ENCODE measurements at places on chromosomes 4 and X.
A peak's percentile ranks its signal among the peaks of the same experiment; 100 is the strongest.

GRCh38 chr4:40608628-40609027 lies 21.0 kb downstream of the RBM47 start:
- no peak for DNase-seq

DNA sequence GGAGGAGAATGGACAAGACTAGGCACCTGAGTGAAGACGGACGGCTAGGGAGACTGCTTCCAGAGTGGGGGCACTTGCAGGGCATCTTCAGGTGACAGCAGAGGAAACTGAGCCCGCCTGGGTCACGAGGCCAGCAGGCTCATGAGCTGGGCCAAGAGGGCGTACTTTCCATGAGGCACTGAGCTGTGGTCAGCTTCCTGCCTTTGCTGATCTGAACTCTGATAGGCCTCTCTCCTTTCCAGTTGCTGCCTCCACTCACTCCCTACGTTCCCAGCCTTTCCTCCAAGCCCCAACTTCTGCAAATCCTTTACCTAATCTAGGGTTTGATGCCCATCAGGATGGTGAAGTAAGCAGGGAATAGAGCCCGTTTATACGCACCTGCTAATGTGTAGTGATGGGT lies 1.4 kb upstream of the L1CAM start:
- DNase-seq = no peak

GRCh38 chr4:25970226-25970675 lies 56.2 kb downstream of the SMIM20 start:
- no peak for DNase-seq

- no peak for DNase-seq
Observed at GRCh38 chrX:119895843-119896326, at the start of gene AKAP14. Gene AKAP14, plus strand, starts transcription at chrX:119895893. Its CDS starts 7,331 bp downstream, at chrX:119903224.

GRCh38 chrX:65696613-65697012 lies 29.2 kb downstream of the MSN start:
- DNase-seq = no peak

GRCh38 chr4:114875630-114876029 lies 237.8 kb downstream of the NDST4 start:
- no peak for DNase-seq

DNA sequence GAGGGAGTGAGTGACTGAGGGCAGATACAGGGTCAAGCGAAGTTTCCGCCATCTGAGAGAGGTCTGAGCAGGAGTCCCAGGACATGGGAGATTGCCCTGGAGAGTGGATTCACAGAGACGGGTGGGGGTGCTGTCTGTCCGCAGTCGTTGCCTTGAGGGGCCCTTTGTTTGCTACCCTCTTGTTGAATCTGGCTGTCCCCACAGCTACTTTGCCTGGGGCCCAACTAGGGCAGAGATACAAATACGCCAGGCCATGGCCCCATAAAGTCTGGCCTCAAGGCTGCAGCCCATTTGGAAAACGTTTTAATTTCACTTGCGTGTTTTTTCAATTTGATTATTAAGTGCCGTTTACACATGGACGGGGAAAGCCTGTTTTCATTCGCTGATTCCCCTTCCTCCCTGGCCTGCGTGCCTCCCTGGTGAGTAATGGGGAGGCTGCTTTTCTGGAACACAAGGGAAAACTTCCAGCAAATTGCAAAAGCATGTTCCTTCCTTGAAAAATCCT lies 134.4 kb downstream of the SMIM20 start:
- no peak for DNase-seq

- DNase-seq = peak; percentile 71
Observed at GRCh38 chrX:49230500-49231232, 2.5 kb downstream of the CACNA1F start.

DNA sequence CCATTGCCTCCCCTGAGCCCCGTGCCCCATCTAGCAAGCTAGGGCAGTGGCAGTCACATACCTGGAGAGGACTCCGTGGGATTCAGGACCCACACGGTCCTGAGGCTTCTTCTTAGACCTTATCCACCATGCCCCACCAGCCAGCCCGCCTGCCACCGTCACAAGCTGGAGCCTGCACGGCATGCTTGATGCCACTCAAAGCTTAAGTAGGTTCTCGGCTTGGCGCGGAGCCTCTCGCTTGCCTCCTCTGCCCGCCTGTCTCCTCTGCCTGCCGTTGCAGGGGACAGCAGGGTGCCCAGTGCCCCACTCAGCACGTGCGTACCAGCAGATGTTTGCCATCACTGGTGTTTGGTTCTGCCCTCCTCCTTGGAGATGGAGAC lies 14.1 kb downstream of the PSAPL1 start:
- no peak for DNase-seq

DNA sequence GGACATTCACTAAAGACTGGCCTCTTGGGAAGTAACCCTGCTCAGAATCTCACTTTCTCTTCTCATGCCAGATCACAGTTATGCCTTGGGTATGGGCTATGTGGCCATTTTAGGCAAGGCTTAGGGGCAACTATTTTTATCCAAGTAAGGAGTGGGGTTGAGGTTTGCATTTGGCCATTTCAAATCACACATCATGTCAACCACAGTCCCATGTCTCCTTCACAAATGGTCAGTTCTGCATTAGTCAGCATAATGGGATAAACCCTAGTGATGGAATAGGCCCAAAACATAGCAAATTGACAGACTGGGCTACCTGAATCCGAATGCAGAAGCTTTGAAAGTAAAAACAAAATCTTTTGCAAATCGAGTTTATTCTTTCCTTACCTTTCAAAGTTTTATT lies 827 bp upstream of the RTL3 start:
- DNase-seq = no peak

- peak; percentile 34 for DNase-seq
Observed at GRCh38 chr4:142474398-142475087, 371.6 kb downstream of the INPP4B start.

DNA sequence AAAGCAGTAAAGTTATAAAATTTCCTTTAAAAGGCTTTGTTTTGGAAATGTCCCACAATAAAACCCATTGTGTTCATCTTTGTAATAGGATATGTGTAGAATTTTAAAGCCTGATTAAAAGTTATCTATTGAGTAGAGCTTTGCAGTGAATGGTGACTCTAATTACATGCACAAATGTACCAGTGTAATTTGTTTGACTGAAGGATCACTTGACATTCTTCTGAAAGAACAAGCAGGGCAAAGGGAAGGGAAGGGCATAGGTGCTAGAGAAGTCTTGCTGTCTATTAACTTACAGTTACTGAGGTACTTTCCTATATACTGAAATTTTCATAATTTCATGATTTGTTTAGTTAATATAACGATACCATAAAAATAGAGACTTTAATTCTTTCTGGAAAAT lies 70.8 kb downstream of the STIM2 start:
- DNase-seq = no peak

GRCh38 chr4:188372058-188372457 lies 232.8 kb downstream of the TRIML1 start:
- DNase-seq = no peak
